ENCODE measurements at places on chromosomes 16 and 17.
A peak's percentile ranks its signal among the peaks of the same experiment; 100 is the strongest.

GRCh38 chr16:70686376-70687101 is 686 bp upstream of the MTSS2 start:
- DNase-seq, result no peak

GRCh38 chr16:77613095-77613494 is 109.2 kb upstream of the NUDT7 start:
- no peak for DNase-seq

GRCh38 chr17:62024866-62025265 is 40.2 kb downstream of the MED13 start:
- DNase-seq, result no peak

DNA sequence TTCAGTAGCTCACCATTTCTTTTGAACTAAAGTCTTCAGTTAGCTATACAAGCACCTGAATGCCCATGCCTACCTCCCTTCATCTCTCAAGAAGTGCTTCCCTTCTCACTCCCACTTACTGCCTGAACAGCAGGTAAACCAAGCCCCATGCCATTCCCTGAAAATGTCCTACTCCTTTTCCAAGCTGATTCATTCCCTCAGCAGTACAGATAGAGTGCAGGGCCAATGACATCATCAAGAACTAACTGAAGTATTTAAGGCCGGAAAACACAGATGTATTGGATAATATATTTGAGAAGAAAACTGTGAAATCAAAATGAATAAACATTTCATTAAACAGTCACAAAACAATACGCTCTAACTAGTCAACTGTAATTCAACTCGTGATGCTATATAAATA is 478.8 kb upstream of the CDH11 start:
- no peak for DNase-seq

GRCh38 chr17:80063830-80064585 is 27.6 kb downstream of the CCDC40 start:
- no peak for DNase-seq

GRCh38 chr17:4807605-4808377 is 839 bp downstream of the PLD2 start:
- DNase-seq, result no peak

- no peak for DNase-seq
Measured at GRCh38 chr16:63539276-63539675, 1503.0 kb upstream of the CDH8 start.

DNA sequence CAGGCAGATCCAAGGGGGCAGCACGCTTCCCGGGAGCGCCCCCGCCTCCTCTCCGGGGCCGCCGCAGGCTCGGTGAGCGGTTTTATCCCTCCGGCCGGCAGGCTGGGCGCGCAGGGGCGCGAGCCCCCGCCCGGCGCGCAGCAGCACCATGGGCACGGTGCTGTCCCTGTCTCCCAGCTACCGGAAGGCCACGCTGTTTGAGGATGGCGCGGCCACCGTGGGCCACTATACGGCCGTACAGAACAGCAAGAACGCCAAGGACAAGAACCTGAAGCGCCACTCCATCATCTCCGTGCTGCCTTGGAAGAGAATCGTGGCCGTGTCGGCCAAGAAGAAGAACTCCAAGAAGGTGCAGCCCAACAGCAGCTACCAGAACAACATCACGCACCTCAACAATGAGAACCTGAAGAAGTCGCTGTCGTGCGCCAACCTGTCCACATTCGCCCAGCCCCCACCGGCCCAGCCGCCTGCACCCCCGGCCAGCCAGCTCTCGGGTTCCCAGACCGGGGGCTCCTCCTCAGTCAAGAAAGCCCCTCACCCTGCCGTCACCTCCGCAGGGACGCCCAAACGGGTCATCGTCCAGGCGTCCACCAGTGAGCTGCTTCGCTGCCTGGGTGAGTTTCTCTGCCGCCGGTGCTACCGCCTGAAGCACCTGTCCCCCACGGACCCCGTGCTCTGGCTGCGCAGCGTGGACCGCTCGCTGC is 832 bp downstream of the CDK5R1 start:
- DNase-seq, result peak; percentile 41

DNA sequence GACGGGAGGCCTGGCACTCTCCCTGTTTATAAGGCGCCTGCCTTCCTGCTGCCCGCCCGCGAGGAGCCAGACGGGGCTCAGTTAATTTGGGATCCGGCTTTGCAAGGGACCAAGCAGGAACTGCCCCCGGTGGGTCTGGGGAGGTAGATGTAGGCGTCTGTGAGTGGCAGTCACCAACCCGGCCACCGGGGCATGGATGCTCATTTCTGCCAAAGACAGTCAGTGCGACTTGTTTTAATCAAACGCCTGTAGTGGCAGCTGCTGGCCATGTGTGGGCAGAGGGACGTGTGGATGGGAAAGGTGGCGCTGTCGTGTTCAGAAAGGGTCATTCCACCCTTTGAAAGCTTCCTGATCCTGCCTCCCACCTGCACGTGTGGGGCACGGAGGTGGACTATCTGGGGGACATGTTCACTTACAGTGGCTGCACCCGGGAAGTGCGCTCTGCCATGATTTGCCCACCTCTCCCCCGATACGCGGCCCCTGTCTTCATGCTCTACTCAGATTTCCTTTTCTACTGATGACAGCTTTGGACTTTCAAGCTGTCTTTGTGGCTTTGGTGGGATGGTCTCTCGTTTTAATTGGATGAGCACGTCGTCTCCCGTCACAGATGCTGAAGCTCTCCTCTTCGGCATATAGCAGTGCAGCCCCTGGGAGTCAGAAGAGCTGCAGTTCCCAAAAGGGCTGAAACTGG is 60.3 kb upstream of the CIBAR2 start:
- no peak for DNase-seq

GRCh38 chr16:55678161-55678821 is 22.5 kb downstream of the SLC6A2 start:
- DNase-seq, result no peak

- DNase-seq, result no peak
Measured at GRCh38 chr16:83220066-83220465, 587.7 kb upstream of the HSBP1 start.

GRCh38 chr17:47968836-47969235 is 2.1 kb upstream of the CDK5RAP3 start:
- DNase-seq, result no peak

All from activated B cell treated with CpG ODN at 0.5 μM for 24 hours (primary cell).